ENCODE measurements at places on chromosomes 1 and 21. TPM values are rescaled to one million over a fixed set of nuclear protein-coding genes. Genes with fewer than 3 reads are reported as not detected.

The STPG1 gene
- total RNA-seq, result 5.1 TPM

The RPS8 gene
- 2,465 TPM for total RNA-seq

The MAN1A2 gene
- total RNA-seq, result 26.9 TPM

The XPR1 gene
- 23.2 TPM for total RNA-seq

DNA sequence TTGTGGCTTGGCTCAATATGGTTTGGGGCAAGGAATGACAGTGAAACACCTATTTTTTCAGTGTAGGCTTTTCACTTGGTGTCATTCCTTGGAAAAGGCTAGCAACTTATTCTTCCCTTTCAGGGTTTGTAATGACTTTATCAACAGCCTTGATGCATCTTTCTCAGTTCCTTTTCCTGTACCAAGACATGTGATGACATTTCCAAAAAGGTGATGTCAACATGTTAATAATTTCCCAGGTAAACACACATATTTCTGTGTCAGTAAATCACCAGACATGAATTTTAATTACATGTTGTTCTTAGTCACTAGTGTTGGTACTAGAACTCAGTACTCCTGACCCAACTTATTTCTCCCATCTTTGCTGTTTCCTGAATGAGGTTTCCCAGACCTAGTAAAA, 37.8 kb upstream of the RRP15 start:
- DNase-seq, result no peak

- DNase-seq, result no peak
These were observed 15.8 kb downstream of the BEND5 start for GRCh38 chr1:48760857-48761256.

GRCh38 chr21:16863908-16864307, 648.9 kb upstream of the CXADR start:
- no peak for DNase-seq

DNA sequence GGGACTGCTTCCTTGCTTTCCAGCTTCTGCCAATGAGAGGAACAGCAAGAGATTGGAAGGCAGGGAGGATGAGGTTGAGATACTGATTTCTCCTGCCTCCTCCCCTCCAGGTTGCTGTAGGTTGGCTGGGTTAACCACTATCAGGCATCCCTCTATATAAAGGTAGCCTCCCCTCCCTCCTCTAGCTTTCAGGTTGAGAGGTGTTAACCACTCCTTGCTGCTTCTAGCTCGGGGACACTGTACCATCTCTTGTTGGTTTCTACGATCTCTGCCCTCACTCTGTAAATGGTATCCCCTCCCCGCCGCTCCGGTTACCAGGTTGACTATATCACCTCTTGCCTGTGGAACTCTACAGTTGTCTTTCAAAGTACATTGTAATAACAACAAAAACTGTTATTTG, 16.7 kb downstream of the LPAR3 start:
- DNase-seq, result no peak

DNA sequence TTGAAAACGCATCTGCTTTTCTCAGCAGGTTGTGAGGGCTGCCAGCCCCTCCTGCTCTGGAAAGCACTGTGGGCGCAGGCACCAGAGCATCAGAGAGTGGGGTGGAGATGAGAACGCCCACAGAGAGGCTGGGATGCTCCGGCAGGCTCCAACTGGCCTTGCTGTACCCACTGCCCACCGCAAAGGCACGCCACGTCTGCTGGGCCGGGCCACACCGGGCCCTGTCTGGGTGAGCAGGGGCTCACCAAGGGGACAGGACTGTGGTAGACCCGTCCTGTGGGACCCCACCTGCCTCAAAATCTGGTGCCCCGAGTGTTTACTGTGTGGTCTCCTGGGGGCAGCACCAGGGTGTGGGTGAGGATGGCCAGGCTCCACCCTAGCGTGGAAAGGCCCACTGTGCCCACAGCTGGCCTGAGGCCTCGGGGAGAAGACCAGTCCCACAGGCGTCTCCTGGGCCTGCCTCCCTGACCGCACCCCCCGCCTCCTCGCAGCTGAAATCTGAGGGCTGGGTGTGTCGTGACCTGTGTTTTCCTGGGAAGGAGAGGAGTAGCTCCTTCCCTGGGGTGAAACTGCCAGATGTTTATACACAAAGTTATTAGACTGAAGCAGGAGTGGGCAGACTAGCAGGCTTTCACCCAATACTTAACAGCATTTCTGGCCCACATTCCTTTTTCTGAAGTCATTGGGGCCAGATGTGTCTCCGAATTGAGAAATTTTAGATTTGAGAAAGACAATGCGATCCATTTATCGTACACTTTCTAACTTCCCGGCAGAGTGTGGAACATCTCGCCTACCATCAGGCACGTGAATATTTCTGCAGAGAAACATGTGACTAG, 53.8 kb downstream of the STUM start:
- no peak for DNase-seq

DNA sequence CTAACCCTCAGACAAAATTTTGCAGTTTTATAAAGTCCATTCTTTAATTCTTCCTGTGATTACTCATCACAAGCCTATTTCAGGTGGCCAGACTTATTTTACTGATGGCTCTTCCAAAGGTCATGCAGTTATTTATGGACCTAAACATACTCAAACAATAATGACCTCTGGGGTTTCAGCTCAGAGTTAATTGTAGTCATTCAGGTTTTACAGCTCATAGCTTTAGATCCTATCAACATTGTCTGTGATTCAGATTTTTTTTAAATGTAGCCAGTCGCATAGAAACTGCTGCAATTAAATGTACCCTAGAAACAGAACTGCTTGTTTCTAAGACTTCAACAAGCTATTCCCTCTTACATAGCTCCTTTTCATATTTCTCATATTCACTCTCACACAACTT, 270.8 kb downstream of the COL11A1 start:
- no peak for DNase-seq

DNA sequence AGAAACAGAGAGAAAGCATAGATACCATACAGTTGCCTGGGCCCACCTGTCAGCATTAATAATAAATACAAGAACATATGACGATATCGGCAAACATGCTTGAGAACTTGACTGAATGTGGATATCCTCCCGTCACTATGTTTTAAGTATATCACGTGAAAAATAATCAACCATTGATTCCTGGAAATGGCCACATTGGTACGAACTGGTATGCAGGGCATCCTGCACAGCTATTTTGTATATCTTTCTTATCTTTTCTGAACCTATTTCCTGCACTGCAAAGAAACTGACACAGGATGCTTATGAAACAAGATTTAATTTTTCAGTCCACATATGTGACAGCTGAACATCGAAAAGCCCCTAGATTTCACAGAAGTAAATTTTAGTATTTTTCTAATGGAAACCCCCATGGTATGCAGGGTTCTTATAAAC, 22.8 kb upstream of the RGS1 start:
- DNase-seq, result no peak

GRCh38 chr1:209643285-209644020, 8.8 kb downstream of the LAMB3 start:
- no peak for DNase-seq

DNA sequence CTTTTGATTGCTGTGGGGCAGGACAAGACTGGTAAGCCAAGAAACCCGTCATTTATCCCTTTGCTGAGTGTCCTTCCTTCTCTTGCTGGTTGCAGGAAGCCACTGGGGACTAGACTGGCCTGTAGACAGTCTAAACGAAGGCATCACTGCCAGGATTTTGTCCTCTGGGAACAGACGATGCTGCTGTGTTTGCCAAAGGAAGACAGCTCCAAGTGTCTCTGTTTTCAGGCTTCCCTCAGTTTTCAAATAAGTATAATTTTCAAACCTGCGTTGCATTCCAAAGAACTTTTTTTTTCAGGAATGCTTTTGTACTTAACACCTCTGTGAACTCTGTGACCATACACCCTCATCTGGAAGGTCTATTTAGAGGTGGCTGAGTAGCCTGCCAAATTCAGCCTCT, 269.4 kb downstream of the HLX start:
- no peak for DNase-seq
